ENCODE measurements at places on chromosomes 12 and 14. TPM values are rescaled to one million over a fixed set of nuclear protein-coding genes. Genes with fewer than 3 reads are reported as not detected.

DNA sequence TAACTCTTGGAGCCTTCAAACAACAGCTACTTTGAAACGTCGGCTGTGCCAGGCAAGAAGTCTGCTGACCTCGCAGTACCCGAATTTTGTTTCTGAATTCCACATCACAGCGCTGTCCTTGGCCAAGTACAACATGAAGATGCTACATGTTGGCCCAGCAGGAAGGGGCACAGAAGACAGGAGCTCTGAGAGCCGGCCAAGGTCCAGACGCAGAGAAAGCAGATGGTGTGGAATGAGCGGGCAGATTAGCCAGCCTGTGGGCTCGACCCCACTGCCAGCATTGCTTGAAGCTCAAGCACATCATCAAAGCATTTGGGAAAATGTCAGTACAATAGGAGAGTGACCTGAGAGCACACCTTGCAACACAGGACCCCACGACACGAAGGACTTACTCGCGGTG, 64.5 kb downstream of the FZD10 start:
- DNase-seq: no peak

GRCh38 chr12:53677800-53678148, 1.9 kb upstream of the ATP5MC2 start:
- DNase-seq: no peak

GRCh38 chr12:94726236-94726835, 76.0 kb upstream of the TMCC3 start:
- no peak for DNase-seq

- DNase-seq: no peak
Observed at GRCh38 chr12:32478858-32479725, 79.7 kb downstream of the FGD4 start.

- DNase-seq: peak; percentile 96
Observed at GRCh38 chr12:108634341-108634751, 652 bp upstream of the SELPLG start.

GRCh38 chr14:74299061-74299545, 3.6 kb downstream of the ABCD4 start:
- no peak for DNase-seq

- DNase-seq: peak; percentile 17
Observed at GRCh38 chr14:80356413-80356812, 145.1 kb upstream of the DIO2 start.

DNA sequence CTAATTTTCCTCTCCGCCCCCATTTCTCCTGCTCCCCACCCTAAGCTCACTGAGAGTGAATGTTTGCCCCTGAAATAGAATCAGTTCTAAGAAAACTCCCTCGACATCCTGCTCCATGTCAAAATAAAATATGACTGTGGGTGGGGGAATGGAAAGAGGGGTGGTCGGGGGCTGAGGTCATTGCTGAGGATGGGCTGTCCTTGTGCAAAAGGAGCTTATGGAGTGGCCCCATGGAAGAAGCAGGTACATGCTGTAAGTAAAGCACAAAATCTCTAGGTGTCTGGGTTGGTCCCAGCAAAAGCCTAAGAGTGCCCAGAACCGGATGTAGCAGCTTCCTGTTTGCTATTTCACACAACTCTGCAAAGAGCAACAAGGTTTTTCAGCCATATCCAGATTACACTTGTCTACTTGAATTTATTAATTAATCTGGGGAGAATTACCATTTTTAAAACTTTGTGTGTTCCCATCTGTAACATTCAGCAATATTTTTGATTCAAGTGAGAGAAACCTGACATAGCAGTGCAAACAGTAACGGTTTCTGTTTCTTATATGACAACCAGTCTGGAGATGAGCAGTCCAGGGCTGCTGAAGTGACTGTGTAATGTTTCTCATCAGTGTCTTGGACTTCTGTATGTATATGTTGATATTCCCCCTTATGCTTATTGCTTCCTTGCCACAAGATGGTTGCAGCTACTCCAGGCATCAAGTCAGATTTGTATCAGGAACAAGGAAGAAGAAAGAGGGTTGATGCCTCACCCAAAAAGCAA, 40.4 kb upstream of the GZMB start:
- DNase-seq: no peak

GRCh38 chr12:38919191-38919590, 13.8 kb upstream of the CPNE8 start:
- DNase-seq: no peak

DNA sequence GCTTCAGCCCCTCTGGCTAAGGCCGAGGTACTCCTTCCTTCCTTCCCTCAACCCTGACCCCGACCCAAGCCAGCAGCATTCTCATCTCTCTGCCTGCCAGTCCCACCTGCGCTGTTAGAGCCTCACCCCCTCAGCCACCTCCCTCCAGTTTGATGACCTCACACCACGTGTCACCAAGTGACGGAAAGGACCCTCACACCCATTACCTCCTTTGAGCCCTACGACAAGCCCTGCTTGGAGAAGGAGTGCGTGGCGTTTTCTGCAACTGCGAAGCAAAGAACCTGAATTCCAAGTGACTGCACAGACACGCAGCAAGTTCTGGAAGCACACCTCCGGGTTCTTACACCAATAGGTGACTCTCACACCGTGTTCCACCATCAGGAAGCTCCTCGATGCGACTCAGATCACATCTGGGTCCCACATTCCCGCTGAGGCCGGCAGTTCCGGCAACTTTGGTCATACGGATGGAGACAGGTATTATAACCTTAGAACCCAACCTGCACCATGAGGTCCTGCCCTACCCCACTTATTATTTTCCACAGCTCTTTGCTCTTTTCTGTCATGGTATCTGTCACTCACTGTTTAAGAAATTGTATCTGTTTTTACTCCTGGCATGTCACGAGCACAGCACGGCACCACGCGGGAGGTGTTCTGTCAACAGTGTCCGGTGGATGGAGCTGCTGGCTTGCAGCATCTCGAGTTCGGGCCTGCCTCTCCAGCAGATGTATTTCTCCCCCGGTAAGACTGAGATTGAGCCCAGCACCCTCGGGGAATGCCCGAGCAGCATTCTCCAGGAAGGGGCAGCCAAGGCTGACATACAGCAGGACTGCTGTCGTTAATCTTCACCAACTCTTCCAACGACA, 5.0 kb upstream of the SLC6A12 start:
- DNase-seq: no peak

GRCh38 chr14:96362071-96362964, 823 bp downstream of the ATG2B start:
- no peak for DNase-seq

DNA sequence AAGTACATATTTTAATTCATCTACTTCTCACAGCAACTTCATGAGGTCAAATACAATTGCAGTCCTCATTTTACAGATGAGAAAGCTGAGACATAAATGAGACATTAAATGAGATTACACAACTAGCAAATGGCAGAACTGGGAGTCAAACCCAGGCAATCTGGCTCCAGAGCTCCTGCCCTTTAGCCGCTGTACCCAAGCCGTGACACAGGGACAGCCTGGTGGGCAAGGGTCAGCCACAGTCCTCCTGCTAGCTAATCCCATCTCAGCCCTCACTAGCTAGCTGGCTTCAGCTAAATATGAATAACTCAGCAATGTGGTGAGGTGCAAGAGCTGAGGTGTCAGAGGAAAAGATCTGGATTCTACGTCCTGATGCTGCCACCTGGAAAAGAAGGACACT, 54.8 kb downstream of the NINJ2 start:
- DNase-seq: no peak

- peak; percentile 36 for DNase-seq
Observed at GRCh38 chr12:26845057-26845666, 12.2 kb upstream of the ITPR2 start.

DNA sequence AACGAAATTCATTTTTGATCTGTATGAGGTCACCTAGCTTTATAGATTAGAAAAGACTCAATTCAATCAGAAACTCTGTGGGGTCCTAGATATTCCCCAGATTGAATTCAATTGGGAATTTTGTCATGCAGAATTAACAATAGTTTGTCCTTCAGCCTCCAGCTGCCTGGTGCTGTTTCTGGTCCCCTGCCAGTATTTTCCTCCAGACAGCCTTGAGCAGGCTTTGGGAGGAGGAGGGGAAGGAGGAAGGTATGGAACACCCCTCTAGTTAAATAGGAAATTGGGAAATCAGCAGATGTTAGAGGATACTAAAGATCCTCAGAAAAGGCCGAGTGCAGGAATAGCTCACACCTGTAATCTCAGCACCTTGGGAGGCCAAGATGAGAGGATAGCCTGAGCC, 10.6 kb downstream of the GRIP1 start:
- no peak for DNase-seq

DNA sequence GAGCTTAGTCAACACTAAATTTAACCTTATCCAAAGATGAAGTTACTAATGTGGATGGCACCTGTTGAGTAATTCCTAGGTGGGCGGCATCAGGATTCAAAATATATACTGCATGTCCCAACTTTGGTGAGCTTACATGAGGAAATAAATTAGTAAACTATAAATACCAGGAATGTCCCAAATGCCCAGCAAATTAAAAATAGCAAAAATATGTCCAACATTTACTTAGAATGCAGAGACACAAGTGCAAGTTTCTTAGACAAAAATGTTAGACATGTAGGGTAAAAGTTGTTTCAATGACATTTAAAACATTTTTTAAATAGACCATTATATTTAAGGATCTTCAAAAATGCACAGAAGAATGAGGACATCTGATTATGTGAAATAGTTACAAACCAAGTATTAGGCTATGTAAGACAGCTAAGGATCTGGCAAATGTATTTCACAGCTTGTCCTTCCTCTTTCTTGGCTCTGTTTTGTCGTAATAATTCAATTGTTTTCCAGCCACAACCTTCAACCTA, 115.9 kb downstream of the NAV3 start:
- no peak for DNase-seq

GRCh38 chr12:6226002-6226678, 25.9 kb downstream of the CD9 start:
- DNase-seq: no peak

DNA sequence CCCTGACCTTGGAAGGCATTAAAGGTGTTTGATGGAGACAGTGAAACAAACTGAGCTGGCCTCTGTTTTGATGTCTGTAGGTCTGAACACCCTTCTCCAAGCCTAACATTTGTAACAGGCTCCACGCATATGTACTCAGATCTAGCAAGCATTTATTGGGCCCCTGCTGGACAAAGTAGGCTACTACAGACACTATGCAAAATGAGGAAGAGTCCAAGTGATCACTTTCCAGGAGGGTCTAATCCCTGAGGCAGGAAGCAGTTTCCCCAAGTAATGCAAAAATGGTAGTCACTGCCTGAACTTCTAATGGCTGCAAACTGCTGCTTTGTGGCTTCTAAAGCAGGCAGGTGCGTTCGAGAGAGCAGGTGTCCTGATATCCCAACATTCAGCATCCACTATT, 405.8 kb downstream of the MED13L start:
- no peak for DNase-seq

GRCh38 chr12:10623131-10623530, 9.7 kb upstream of the MAGOHB start:
- DNase-seq: no peak

GRCh38 chr14:88078525-88078924, 73.6 kb downstream of the GPR65 start:
- DNase-seq: no peak

- DNase-seq: no peak
Observed at GRCh38 chr12:89951694-89952060, 243.0 kb upstream of the ATP2B1 start.

- no peak for DNase-seq
Observed at GRCh38 chr12:42284876-42285275, 41.0 kb downstream of the ZCRB1 start.

- no peak for DNase-seq
Observed at GRCh38 chr12:126480451-126480850, 1415.2 kb downstream of the AACS start.

DNA sequence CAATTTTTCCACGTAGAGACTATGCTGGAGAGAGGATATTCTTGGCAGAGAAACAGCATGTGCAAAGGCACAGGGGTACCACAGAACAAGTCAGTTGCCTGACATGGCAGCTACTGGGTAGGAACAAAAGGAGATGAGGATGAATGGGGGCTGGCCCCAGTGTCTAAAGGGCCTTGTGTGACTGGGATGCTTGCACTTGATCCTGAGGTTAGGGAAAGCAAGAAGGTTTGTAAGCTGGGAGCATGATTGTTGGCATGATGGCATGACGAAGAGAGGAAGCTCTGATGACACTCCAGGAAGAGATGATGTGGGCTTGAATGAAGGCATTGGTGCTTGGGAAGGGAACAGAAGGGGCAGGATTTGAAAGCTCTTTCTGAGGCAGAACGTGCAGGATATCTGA, 139.1 kb downstream of the ZFP36L1 start:
- peak; percentile 11 for DNase-seq

- no peak for DNase-seq
Observed at GRCh38 chr12:52801773-52802172, 5.9 kb upstream of the KRT3 start.

DNA sequence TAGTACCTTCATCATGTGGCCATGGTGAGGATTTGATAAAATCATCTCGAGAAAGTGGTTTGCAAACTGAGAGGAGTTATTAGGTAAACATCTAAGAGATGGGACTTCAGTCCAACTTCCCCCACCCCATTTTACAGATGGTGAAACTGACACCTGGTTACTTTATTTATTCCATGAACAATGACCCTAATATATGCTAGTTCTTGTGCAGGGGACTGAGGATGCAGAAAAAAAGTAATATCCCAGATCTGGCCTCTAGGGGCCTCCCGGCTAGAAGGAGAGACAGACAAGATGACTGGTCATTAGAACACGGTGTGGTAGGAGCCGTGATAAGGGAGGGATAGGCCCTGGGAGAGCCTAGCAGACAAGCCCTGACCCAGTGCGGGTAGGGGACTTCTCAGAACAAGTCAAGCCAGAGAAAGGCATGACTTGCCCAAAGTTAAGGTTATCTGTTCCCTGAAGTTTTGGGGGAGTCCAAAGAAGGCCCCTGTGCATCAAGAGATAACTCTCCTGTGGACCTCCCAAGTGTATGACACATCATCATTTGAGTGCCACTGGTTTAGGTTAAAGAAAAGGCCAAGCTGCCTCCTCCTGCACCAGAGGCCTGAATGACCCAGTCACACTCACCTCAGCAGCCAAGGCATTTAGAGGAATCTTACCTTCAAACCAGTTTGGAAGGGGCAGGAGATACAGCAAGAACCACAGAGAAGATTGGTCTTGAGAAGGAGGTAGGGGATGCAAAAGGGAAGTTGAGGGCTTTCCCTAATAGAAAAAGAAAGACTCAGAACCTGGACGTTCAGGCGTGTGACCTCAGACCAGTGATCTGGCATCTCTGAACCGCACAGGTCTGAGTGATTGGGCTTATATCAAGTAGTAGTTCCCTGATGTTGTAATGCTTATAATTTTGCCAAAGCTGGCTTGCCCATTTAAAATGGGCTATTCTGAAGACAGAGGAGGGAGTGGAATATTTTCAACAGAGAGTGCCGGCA, 1.6 kb downstream of the CMKLR1 start:
- DNase-seq: no peak

DNA sequence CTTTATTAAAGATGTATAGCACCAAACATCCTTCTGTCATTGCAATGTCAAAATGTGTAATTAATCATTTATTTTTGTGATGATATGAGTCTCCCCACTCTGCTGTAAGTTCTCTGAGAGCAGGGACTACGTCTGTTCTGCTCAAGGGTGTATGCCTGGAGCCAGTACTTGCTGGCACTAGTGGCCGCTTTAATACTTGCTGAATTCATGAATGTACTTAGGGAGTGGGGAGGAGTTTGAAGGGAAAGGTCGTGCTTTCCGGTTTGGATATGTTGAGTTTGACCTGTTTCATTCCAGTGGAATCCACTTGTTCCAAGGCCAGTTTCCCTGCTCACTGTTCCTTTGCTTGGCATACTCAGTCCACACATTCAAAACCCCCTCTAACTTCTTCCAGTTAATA, 1.9 kb upstream of the DCAF5 start:
- no peak for DNase-seq

DCN gene
- total RNA-seq: 71.4 TPM

GPRC5D gene
- not detected for total RNA-seq

DPPA3 gene
- total RNA-seq: not detected

ARHGAP5 gene
- 46.4 TPM for total RNA-seq

FAM90A1 gene
- not detected for total RNA-seq

ZDHHC22 gene
- 0.03 TPM for total RNA-seq

TSHR gene
- not detected for total RNA-seq

Measured in SJSA1 (cell line).